Activated T-helper 1 cell treated with anti-CD3 and anti-CD28 coated beads, Interleukin-12 subunit alpha, Interleukin-12 subunit beta, Interleukin-2, Interleukin-4 antibody, amounts not matched to agents 30 ng/mL and 10 ng/mL and 1 ng/mL, durations not matched to agents 14 hours and 24 hours and 36 hours (primary cell): ENCODE measurements at places on chromosomes 5 and 9.

GRCh38 chr9:88993327-88993726 lies 2.1 kb downstream of the S1PR3 start:
- DNase-seq, result no peak

DNA sequence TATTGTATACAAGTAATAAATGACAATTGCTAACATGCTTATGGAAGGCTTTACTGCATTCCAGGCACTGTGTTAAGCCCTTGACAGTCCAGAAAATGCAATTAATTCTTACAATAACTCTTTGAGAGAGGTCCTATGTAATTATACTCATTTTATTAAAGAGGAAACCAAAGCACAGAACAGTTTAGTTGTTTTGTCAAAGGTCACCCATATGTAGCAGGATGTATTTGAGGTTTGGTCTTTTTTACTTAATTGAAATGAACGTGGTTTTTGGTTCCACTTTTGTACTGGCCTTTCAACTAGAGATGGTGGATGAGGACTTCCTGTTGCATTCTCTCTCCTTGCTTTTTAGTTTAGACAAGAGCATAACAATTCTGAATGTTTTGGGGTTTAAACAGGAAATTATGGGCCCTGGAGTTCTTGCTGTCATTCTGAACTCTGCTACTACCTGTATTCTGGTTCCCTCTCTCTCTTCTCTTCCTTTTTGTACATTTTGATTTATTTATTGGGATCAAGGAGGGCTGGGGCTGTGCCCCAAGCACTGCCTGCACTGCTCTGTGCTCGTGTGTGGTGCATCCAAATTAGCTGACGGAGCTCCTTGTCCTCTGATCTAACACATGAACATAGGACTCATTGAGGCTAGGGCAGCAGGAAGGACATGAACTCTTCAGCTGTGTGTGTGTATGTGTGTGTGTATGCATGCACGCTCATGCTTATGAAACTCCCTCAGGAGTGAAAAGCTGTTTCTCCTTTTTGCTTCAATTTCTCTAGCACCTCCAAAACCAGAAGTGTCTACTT lies 47.4 kb downstream of the SLC28A3 start:
- DNase-seq, result no peak

GRCh38 chr9:37575921-37576721 lies at the start of gene FBXO10:
Gene FBXO10 (minus strand): TSS chr9:37576380. CDS start chr9:37541768, 34,612 bp downstream.
- peak; percentile 55 for DNase-seq

- no peak for DNase-seq
Measured at GRCh38 chr5:61320860-61321259, 11.2 kb upstream of the ZSWIM6 start.

GRCh38 chr9:2597483-2597882 lies 24.1 kb upstream of the VLDLR start:
- DNase-seq, result no peak

DNA sequence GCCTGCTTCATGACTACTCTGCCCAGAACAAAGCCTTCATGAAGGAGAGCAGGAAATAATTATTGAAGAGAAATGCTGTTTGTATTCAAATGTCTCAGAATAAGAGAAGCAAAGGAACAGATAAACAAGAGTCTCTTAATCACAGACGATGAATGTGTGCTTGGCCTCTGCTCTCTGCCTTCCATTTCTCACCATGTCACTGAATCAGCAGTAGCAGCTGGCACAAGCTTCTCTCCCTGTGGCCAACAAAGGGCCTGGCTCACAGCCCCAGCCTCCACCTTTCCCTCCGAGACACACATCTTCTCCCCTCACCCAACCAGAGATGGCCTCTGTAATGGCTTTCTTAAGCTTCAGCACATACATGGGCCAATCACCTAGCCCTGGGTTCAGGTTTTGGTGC lies 128.1 kb upstream of the SLIT3 start:
- DNase-seq, result no peak

GRCh38 chr5:36896476-36896875 lies 19.9 kb downstream of the NIPBL start:
- DNase-seq, result no peak

GRCh38 chr9:35322075-35322885 lies 160.5 kb downstream of the UNC13B start:
- DNase-seq, result no peak

DNA sequence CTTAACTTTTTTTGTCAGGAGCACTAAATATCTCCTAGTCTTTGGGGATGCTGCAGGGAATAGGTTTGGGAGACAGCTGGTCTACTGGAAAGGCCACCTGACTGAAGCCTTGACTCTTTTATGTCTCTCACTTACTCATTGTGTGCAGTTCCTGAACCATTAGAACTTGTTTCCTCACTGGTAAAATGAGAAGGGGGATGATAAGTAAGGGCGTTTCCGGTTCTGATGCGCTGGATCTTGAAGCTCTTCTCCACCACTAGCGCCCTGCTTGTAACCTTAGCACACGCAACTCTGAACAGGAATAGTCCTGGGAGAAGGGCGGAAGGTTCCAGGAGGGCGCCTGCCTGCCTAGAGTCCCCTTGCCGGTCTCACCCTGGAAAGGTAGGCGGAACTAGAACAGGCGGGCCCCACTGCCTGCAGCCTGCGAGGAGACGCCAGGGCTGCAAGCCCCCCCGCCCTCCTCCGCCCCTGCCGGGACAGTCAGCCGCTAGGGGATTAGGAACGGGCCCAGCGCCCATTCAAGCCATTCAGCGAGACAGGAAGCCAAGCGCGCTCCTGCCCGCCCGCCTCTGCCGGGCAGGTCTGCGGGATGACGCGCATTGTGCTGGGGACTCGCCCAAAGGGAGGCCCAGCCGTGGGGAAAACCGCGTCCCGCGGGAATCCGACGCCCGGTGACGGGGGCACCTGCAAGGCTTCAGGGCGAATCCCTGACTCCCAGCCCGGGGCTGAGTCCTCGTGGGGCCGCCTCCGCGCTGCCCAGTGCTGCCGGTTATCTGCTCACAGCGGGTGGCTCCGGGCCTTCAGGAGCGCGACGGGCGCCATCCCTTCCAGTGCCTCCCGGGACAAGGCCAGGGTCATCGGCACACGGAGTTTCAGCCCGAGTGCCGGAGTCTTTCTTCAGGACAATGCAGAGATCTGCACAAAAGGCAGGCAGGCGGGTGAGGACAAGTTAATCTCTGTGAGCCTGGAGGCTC lies 44.0 kb upstream of the XPA start:
- DNase-seq, result peak; percentile 17

GRCh38 chr5:176916337-176916736 lies 17.2 kb upstream of the HK3 start:
- no peak for DNase-seq

DNA sequence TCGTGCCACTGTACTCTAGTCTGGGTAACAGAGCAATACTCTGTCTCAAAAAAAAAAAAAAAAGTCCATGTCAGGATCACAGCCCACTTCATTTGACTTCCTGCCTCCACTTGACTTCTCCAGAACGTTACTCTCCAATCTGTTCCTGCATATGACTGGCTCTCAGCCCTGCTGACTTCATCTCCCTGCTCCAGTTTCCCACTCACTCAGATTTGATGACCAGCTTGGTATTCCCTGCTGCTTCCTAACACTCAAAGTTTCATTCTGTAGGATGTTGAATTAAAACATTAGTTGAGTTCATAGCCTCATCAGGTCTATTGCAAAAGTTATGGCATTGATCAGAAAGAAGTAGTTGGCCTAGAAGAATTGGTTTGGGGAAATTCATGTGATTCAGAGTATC lies 52.3 kb downstream of the UGCG start:
- no peak for DNase-seq

DNA sequence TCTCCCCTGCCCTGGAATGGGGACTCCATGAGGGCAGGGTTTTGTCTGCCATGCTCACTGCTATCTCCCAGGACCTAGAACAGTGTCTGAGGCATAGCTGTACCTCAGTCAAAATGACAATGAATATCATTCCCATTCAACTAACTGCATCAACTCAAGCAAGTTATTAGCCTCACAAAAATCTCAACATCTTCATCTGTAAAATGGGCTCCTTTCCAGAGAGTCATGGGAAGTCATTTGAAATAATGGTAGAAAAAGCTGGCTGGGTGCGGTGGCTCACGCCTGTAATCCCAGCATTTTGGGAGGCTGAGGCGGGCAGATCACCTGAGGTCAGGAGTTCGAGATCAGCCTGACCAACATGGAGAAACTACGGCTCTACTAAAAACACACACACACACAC lies 9.4 kb downstream of the SH2D3C start:
- DNase-seq, result no peak

GRCh38 chr9:126482361-126483044 lies 131.2 kb upstream of the LMX1B start:
- no peak for DNase-seq

DNA sequence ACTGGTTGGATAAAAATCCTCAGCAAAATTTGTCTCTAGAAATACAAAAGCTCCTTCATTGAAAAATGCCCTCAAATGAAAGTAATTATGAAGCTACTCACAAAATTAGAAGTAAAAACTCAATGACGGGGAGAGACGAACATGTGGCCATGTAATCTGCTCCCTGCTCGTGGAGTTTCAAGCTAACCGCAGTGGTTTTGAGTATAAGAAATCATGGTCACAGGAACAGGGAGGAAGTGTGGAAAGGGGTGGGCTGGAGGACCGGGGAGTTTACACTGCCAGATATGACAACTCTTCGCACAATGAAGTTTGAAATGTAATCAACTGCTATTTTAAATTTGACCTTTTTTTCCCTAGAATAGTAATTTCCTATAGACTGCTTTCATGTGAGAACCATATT lies 765.4 kb upstream of the DMAC1 start:
- no peak for DNase-seq

DNA sequence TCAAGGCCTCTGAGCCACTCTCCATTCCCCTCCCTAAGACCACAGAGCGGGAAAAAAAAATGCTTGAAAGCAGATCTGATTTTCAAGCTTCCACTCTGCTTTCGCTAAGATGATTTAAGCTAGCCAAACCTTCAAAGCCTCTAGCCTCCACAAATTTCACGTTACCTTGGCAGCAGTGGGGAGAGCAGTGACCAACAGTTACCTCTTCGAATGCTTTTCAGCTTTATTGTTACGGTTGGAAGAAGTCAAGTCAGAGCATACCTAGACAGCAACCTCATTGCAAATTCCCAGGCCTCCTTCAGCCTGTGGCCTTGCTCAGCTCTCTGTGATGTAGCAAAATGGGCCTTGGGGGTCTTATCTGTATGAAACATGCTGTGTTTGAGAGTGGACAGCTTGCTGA lies 89.6 kb downstream of the FRMD3 start:
- no peak for DNase-seq

GRCh38 chr5:160375166-160375565 lies 4.7 kb upstream of the C1QTNF2 start:
- DNase-seq, result no peak

GRCh38 chr5:142276517-142276916 lies 48.3 kb downstream of the SPRY4 start:
- DNase-seq, result no peak
